Fibroblast of skin of left biceps (primary cell): ENCODE measurements at places on chromosomes 4 and X.
A peak's percentile ranks its signal among the peaks of the same experiment; 100 is the strongest.

GRCh38 chr4:153705743-153706468 is 21.8 kb downstream of the TLR2 start:
- DNase-seq = no peak

- no peak for DNase-seq
These were observed 2.9 kb downstream of the CHST7 start for GRCh38 chrX:46576458-46576857.

GRCh38 chrX:20715176-20715575 is 448.5 kb upstream of the RPS6KA3 start:
- DNase-seq = no peak

- peak; percentile 5 for DNase-seq
These were observed 7.0 kb upstream of the TXK start for GRCh38 chr4:48141048-48141447.

GRCh38 chr4:56424697-56425514 is 10.5 kb downstream of the PPAT start:
- DNase-seq = no peak

DNA sequence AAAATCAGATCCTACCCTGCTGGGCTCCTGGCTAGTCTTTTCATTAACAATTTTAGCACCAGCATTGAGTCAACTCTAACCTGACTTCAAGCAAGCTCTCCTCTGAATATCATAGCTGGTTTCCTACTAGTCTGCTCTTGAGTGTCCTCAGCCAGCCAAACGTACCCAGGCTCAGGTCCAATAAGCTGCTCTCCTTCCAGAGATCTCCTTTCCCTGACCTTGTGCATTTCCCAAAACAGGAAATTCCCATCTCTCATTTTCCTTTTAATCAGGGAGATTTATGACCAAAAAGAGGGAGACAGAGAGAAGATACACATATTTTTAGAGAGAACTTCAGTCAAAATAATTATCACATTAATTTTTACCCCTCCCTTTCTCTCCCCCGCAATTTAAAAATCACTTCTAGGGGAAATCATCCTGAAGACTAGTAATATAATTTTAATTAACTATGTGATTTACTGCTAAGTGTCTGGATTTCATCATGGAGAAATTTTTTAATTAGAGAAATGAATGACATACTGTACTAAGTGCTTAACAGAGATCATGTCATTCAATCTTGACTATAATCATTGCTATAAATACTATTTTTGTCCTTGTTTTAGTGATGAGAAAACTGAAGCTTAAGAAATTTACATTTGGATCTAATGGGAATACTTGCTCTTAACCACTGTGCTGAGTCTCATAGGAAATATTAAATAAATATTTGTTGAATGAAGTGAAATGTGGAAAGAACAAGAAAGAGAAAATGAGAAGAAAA is 421.7 kb upstream of the INTU start:
- DNase-seq = no peak

DNA sequence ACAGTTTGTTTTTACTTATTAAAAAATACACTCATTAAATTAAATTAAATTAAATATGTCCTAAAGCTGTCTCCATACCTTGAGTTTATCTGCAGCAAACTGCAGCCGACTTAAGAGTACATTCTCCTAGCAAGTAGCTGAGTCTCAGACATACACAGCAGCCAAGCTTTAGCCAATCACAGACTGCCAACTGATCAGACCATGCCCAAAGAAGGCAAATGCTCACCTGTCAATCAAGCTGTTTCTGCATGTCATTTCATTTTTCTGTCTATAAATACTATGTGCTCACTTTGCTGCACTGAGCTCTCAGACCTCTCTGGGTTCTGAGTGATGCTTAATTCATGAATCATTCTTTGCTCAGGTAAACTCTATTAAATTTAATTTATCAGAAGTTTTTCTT is 280.9 kb upstream of the EPHA5 start:
- no peak for DNase-seq

DNA sequence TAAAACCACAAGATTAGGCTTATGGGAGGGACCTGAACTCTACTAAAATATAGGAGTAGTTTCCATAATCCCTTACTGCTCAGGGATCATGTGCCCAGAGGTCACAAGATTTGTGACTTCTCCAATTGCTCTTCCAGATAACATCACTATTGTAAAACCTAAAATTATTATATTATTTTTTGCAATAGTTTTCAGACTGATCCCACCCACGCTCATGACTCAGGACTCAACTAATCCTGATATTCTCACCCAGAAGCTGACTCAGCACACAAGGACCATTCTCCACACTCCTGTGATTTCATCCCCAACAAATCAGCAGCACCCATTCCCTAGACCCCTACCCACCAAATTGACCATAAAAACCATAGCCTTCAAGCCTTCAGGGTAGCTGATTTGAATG is 24.0 kb upstream of the RPL34 start:
- no peak for DNase-seq

DNA sequence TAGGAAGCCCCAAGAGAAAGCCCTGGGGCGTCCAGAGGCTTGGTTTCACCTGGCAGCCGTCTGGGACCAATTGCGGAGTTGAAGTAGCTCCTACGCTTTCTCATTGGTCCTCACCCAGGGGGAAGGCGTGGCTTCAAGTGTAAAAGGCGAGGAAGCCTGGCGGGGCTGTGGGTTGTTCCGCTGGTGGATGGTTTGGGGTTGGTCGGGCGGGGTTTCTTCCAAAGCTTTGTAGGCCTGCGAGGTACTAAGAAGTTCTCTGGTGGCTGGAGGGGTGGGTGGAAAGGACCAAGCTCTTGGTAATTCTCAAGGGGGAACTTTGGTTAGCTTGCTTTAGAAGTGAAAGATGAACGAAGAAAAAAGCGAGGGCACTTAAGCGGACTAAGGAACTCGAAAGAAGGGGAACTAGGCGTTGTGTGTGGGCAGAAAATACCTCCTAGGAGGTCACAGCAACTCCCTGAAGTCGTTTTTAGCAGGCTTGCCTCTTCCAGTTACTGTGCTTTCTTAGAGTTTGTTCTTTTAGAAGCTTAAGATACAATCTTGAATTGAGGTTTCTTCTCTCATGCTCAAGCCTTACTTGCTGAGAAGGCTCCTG is 36.6 kb downstream of the CCNG2 start:
- no peak for DNase-seq

- DNase-seq = no peak
These were observed 382.0 kb downstream of the GABRG1 start for GRCh38 chr4:45741897-45742296.

- no peak for DNase-seq
These were observed 15.6 kb downstream of the XPNPEP2 start for GRCh38 chrX:129754056-129755024.

- DNase-seq = no peak
These were observed 18.4 kb downstream of the IL21 start for GRCh38 chr4:122602277-122603142.

- no peak for DNase-seq
These were observed 28.3 kb downstream of the STK32B start for GRCh38 chr4:5079581-5079980.

DNA sequence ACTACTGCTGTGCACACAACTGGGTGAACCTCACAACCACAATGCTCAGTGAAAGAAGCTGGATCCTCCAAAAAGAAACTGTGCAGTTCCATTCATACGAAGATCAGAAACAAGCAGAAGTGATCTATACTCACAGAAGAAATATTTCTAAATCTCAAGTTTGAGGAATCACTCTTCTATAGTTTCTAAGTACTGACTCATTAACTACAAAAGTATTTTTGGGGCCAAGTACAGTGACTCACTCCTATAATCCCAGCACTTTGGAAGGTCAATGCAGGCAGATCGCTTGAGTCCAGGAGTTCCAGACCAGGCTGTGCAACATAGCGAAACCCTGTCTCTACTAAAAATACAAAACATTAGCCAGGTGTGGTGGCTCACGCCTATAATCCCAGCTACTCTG is 51.3 kb upstream of the RELL1 start:
- no peak for DNase-seq

- no peak for DNase-seq
These were observed 166.0 kb downstream of the ANTXR2 start for GRCh38 chr4:79907001-79907400.

- no peak for DNase-seq
These were observed 139.7 kb downstream of the ELOVL6 start for GRCh38 chr4:110058677-110059076.

- DNase-seq = no peak
These were observed 244.5 kb upstream of the PITX2 start for GRCh38 chr4:110867251-110867960.

- no peak for DNase-seq
These were observed 1.9 kb upstream of the FTSJ1 start for GRCh38 chrX:48474127-48474526.

DNA sequence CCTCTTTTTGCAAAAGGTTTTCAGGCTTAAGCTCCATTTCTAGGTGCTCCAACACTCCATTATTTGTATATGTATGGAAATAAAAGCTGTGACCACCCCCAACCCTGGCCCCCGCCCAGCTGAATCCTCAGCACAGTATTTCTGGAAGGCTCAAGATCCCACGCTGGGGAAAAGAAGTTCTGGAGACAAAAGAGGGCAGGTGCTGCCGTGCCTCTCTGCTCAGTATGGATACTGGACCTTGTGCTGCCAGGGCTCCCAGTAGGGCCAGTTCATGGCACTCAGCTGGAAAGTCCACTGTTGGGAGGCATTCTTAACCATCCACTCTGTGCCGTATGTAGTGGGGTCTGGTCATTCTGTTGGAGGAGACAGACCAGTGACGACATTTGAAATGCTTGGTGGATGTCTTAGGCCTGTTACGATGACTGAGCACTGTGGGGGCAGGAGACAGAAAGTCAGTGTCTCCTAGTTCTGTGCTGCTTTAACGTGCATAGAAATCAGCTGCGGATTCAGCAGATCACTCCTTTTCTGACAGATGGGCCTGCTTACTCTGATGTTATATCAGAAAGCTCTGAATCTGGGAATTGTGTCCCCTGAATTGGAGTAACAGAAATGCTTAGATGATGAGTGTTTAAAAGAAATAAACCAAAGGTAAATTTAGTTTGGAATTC is 48.4 kb upstream of the MSANTD1 start:
- no peak for DNase-seq

DNA sequence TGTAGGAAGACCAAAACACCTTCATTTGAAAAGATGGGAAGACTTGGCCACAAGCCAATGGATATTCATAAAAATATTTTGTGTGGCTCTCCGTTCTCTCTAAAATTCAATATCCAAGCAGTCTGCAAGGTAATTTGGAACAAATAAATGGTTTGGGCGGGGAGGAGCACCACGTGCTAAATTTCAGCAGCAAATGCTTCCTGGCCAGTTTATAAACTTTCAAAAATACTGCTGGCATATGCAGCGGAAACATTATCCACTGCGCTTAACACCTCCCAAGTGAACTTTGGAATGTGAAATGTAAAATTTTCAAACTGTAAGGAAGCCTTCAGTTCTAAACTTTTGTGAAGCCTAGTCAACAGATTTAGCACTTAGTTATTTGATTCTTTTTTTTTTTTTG is 191.0 kb downstream of the NSUN7 start:
- DNase-seq = no peak

DNA sequence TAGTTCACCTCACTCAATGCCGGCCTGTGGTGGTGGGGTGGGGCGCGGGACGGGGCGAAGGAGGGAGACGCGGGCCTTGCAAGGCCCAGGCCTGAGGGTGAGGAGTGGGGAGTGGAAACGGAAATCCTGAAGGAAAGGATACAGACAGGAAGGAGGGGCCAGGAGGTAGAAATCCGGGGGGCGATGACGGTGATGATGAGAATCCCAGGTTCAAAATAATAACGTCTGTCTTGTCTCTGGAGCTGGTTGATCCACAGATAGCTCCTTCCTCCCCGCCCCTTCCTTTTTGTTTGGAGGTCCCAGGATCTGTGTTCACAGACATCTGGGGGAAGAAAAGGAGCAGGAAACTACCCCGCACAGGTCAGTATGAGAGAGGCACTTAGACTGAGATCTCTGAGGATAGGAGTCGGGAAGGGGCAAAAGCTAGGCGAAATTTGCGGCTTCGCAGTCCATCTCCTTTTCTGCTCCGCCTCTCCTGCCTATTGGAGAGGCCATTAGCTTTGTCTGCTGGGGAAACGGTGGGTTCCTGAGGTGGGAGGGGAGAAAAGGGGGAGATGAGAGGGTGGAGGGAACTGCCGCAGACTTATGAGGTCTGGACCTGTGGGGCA is 746 bp downstream of the TCEAL7 start:
- no peak for DNase-seq

- no peak for DNase-seq
These were observed 15.9 kb downstream of the ACOT9 start for GRCh38 chrX:23727206-23727605.

DNA sequence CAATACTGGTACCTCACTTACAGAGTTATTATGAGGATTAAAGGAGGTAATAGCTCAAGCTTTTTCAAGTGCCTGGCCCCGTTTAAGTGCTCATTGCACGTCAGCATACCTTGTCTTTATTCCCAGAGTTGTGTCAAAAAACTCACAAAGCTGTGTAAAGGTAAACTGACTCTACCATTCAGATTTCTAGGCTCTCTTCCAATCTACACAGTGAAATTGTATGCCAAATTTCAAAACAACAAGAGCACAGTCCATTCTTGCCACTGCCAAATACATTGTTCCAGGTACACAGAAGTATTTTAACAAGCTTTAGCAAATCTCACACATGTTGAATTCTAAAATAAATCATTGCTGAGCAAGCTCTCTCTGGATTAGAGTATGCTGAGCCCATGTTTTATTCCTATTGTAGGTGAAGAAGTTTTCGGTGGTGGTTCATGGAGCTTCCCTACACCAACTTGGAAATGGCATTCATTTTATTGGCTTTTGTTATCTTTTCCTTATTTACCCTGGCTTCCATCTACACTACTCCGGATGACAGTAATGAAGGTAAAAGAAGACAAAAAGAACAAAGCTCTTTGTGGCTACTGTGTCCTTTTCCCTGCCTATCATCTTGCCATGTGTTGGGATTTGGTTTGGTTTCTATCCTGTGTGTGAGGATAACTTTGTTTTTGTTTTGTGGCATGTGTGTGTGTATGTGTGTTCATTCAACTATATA is 16.2 kb downstream of the SMIM31 start:
- no peak for DNase-seq
